Heart left ventricle (tissue), 16 donors: ENCODE measurements at places on chromosomes 2 and 18. TPM values are rescaled to one million over a fixed set of nuclear protein-coding genes. Genes with fewer than 3 reads are reported as not detected.

Gene RSAD2
- 4.8 TPM for total RNA-seq

Gene GALNT13
- total RNA-seq = 0.30 TPM

Gene CDH19
- total RNA-seq = 20.2 TPM

Gene CPLX4
- not detected for total RNA-seq

Gene ADRA2B
- 2.7 TPM for total RNA-seq

Gene ALPP
- total RNA-seq = not detected

DNA sequence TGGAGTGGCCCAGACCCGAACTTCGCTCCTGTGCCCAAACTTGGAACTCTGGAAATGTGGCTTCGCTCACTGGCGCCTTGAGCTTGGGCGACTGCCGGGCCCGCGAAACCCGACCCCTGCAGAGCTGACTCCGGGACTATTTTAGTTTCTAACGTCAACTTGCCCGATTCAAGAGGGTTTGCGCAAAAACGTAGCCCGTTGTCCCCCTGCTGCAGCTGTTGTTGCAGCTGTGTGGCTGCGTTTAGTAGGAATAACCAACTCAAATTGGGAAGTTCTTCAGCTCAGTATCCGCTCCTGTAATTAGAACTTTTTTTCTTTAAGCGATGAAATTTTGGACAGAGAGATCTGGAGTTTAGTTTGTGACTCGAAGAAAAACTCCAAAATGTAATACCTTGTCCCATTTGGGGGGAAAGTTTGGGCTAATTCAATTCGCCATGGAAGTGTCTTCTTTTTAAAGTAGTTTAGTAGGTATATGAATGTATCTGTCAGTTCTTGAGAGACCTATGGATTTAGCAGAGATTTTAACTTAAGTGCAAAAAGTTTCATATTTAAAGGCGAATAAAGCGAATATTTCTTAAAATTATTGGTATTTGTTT is 559 bp downstream of the MYL12A start:
- peak overlapping the region; percentile 100 for H3K27ac ChIP-seq
- H3K27me3 ChIP-seq = no peaks in the 10 kb centered on the region
- peaks cover 12% of the 10 kb centered on the region for H3K36me3 ChIP-seq
- H3K4me1 ChIP-seq = peaks cover 56% of the 10 kb centered on the region

- no peak for DNase-seq
- H3K4me1 ChIP-seq = no peaks in the 10 kb centered on the region
- no peaks in the 10 kb centered on the region for H3K36me3 ChIP-seq
- no peaks in the 10 kb centered on the region for H3K27me3 ChIP-seq
- H3K4me3 ChIP-seq = no peak overlapping the region
Measured at GRCh38 chr18:9852266-9853081, 33.3 kb upstream of the TXNDC2 start.

- no peaks in the 10 kb centered on the region for H3K27me3 ChIP-seq
- H3K27ac ChIP-seq = no peak overlapping the region
- no peaks in the 10 kb centered on the region for H3K4me1 ChIP-seq
Measured at GRCh38 chr2:230569298-230569697, 143.3 kb upstream of the CAB39 start.

DNA sequence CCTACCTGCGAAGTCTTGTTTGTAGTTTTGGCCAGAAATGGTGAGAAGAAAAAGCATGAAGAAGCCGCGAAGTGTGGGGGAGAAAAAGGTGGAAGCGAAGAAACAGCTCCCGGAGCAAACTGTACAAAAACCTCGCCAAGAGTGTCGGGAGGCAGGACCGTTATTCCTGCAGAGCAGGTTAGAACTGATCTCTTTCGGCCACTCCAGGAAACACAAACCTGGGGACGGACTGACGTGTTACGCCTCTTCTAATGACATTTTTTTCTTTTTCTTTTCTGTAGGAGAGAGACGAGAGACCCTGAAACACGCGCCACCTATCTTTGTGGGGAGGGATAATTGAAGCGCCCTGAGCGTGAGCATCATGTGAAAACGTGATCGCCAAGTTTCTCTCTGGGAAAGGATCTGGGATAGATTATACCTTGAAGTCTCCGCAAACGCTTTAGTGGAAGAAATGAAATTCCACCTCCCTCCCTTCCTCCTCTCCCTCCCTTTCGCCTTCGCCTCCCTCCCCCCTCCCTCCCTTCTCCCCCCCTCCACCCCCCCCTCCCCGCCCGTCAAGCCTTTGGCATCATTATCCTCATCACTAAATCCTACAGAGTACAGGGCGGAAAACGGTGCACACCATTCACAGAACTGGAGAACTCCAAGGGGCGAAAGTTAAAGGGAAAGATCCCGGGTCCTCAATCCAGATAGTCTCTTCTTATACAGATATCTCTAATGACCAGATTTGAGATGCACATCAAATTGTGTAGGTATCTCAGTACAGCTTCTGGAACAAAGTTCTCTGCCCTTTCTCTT is at the start of gene ZEB2:
Gene ZEB2 (minus strand): TSS at position 186 of the 798 bp plus-strand sequence. CDS start 2,769 bp downstream, outside the sequence.
- H3K27ac ChIP-seq = peak within 1 kb of the TSS; percentile 98
- peak within 1 kb of the TSS; percentile 81 for H3K4me3 ChIP-seq
- H3K36me3 ChIP-seq = no peaks in the 10 kb centered on the region
- peak; percentile 73 for DNase-seq
- H3K27me3 ChIP-seq = no peaks in the 10 kb centered on the region

GRCh38 chr2:181552808-181553207 is 95.6 kb downstream of the ITGA4 start:
- no peaks in the 10 kb centered on the region for H3K4me1 ChIP-seq
- no peak overlapping the region for H3K27ac ChIP-seq
- H3K27me3 ChIP-seq = no peaks in the 10 kb centered on the region
- no peaks in the 10 kb centered on the region for H3K36me3 ChIP-seq

DNA sequence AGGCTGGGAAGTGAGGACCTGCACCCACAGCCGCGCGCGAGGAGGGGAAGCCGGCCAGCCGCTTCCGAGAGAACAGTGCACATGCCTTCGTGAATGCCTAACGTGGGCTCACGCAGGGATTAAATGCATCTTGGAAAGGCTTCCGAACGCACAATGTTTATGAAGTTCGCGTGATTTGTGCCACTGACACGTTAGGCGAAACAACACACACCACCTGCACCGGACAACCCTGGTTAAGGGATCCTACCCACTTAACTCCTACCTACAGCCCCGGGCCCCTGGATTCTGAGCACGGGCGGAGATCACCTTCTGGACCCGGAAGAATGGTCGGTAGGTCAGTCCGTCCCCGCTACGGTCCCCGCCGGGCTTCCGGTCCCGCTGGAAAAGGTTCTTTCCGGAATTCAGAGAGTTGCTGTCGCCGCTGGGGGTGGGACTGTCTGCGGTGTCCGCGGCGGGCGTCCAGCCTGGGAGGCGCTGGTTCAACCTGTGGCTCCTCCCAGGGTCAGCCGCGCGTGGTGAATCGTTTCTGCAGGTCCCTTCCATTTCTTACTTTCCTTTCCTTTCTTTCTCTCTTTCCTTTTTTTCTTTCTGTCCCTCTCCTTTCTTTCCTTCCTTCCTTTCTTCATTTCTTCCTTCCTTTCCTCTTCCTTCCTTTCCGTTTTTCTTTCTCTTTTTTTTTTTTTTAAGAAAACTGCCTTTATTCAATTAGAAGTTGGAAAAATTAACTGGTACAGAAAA is at the start of gene MTIF2:
Gene MTIF2 (minus strand): TSS at position 325 of the 738 bp plus-strand sequence. CDS start 5,373 bp downstream, outside the sequence.
- peaks cover 3% of the 10 kb centered on the region for H3K36me3 ChIP-seq
- H3K4me1 ChIP-seq = peaks cover 11% of the 10 kb centered on the region

- H3K4me3 ChIP-seq = no peak overlapping the region
- no peaks in the 10 kb centered on the region for H3K36me3 ChIP-seq
- H3K27me3 ChIP-seq = no peaks in the 10 kb centered on the region
- peak overlapping the region; percentile 62 for H3K27ac ChIP-seq
Measured at GRCh38 chr2:172435606-172435911, 8.2 kb downstream of the ITGA6 start.

- no peaks in the 10 kb centered on the region for H3K36me3 ChIP-seq
- no peak for DNase-seq
- H3K27me3 ChIP-seq = no peaks in the 10 kb centered on the region
- H3K4me3 ChIP-seq = no peak overlapping the region
- H3K27ac ChIP-seq = no peak overlapping the region
Measured at GRCh38 chr18:9039441-9040071, 62.9 kb upstream of the NDUFV2 start.

DNA sequence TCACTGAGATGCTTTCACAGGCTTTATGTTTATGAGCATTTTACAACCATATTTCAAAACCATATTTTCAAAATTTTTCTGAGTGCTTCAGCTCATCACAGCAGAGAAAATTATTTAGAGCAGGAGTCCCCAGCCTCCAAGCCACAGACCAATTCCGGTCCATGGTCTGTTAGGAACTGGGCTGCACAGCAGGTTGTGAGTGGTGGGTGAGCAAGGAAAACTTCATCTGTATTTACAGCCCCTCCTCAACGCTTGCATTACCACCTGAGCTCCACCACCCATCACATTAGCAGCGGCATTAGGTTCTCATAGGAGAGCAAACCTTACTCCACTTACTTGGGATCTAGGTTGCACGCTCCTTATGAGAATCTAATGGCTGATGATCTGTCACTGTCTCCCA is 165.6 kb downstream of the SEPTIN10 start:
- peaks cover 17% of the 10 kb centered on the region for H3K4me1 ChIP-seq
- no peak overlapping the region for H3K27ac ChIP-seq
- no peaks in the 10 kb centered on the region for H3K27me3 ChIP-seq
- H3K36me3 ChIP-seq = no peaks in the 10 kb centered on the region
